ENCODE measurements at places on chromosomes 7 and 10. TPM values are rescaled to one million over a fixed set of nuclear protein-coding genes. Genes with fewer than 3 reads are reported as not detected.

The GIMAP1 gene
- 2.1 TPM for total RNA-seq

The HOXA1 gene
- total RNA-seq, result 0.33 TPM

The HOXA2 gene
- not detected for total RNA-seq

The DPY19L1 gene
- total RNA-seq, result 5.7 TPM

The GNGT1 gene
- not detected for total RNA-seq

The KCNMA1 gene
- total RNA-seq, result 0.10 TPM

The TAS2R5 gene
- 0.35 TPM for total RNA-seq

The SLC26A5 gene
- total RNA-seq, result not detected

The ZNF485 gene
- total RNA-seq, result 7.7 TPM

DNA sequence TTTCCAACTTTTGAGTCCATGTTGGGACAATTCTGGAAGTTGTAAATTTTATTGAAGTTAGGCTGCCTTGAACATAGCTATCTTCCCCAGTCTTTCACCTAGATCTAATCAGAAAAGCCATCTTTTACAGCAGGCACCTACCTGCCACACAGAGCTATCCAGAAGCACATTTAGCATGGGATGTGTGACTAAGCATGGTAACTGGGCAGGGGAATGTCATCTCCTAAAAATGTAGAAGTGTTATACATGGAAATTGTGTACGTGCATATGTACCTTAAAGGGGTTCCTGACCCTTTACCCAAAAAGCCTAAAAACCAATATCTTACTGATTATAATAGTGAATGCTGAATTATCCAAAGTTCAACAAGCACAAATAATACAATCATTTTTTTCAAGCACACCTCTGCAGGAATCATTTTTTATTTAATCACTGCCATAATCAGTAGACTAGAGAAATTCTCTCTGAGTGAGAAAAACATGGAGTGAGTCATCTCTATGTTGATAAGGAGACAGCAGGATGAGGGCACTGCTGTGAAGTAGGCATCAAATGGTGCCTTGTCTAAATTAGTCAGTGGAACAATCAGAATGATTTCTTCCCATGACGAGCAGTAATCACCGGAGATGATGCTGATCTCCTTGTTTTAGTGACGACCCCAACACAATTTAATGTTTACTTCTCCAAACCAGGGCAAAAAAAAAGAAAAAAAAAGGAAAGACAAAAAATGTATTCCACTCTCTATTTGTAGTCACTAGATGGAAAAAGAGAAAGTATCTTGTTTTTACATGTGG, 75.9 kb downstream of the SORBS1 start:
- no peak for DNase-seq

- no peak for DNase-seq
Measured at GRCh38 chr7:137040745-137041144, 172.3 kb downstream of the CHRM2 start.

- no peak for DNase-seq
Measured at GRCh38 chr7:11319491-11320274, 346.0 kb downstream of the PHF14 start.

- no peak for DNase-seq
Measured at GRCh38 chr10:108911814-108912541, 1011.3 kb downstream of the XPNPEP1 start.

DNA sequence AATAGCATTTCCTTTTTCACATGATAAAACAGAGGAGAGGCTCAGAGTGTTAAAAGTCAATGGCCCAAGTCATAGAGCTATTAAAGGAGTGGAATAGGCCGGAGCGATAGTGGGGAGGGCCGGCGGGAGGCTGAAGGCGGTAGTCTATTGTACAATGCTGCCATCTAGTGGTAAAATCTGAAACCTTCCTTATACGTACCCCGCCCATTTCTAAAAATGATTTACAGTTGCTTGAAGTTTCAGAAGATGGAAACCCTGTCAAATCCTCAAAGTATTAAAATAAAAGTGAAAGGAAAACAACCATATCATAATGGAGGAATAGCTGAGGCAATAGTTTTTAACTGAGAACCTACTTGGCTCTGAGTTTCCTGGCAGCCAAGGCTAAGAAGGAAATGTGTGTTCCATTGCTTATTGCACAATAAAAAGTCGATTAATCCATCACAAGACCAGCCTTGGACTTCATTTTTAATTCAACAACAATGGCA, 209.1 kb downstream of the CCSER2 start:
- peak; percentile 26 for DNase-seq

DNA sequence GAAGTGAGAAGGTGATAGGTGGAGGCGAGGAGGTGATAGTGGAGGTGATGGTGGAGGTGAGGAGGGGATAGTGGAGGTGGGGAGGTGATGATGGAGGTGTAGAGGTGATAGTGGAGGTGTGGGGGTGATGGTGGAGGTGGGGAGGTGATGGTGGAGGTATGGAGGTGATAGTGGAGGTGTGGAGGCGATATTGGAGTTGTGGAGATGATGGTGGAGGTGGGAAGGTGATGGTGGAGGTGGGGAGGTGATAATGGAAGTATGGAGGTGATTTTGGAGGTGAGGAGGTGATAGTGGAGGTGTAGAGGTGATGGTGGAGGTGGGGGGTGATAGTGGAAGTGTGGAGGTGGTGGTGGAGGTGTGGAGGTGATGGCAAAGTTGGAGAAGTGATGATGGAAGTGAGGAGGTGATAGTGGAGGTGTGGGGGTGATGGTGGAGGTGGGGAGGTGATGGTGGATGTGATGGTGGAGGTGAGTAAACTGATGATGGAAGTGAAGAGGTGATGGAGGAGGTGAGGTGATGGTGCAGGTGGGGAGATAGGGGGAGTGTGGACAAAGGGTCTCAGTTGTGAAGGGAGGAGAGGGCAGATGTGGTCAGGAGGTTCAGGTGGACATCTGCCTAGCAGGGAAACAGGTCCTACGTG, 36.6 kb downstream of the ADCY1 start:
- DNase-seq, result no peak

DNA sequence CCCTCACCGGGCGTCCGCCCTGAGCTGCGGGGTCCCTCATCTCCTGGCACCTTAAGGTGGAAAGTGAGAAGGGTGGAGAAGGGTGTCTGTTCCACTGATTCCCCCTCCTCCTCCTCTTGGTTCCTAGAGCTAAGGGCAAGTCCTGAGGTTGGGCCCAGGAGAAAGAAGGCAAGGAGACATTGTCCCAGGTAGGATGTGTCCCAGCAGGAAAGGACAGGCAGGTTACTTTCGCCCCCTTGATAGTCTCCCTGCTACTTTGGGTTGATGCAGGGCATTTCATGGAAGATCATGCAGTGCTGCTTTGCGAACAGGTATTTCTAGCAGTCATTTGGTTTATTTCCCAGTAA, 582 bp downstream of the STEAP2 start:
- no peak for DNase-seq

DNA sequence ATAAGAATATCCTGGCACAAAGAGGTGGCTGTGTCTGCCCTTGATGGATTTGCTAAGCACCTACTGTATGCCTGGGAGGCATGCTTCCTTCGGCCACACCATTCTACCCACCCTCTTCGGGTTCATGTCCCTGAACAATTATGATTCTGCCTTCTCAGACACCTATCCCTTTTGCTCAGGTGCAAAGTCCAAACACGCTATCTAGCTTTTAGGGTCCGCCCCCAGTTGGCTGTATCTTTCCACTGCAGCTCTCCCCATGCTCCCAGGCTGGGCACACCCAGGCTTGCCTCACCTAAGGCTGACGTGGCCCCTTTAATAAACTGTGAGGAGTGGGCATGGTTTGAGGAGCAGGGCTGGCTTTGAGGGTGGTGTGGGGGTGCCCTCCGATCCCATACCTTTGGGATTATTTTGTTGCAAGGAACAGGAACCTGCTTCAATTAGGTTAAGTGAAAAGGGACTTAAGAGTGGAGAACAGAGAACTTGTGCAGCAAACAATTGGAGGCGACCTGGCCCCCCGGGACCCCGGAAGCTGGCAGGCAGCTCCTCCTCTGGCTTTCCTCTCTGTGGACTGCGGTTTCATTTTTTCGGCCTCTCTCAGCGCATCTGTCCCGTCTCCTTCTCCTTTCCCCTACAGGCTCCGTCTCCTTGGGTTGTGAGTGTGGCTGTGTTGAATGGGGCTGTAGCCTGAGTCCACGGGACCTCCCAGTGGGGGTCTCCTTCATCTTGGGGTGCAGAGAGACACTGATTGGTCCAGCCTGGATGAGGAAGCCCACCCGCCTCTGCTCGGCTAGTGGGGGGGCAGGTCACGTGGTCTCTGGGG, 3.8 kb downstream of the CLIP2 start:
- DNase-seq, result no peak

GRCh38 chr7:111510584-111511378, 51.5 kb downstream of the IMMP2L start:
- no peak for DNase-seq

DNA sequence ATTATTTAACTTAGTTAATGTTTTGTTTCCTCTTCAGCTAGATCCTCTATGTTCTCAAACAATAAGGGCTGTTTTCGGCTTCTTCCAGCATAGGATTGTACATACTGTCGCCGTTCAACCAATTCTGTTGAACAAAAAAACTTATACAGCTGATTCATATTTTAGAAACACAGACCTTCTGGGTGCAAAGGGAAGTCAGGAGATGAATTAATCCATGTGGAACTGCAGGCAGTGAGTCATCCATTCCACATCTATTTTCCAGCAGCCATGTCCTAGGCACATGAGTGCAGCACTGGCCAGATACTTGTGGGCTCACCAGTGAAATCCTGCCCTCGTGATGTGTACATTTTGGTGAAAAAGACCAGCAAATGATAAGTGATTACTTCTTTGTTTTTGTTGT, 163.2 kb downstream of the JAZF1 start:
- DNase-seq, result no peak

GRCh38 chr7:157495594-157495993, 158.8 kb downstream of the DNAJB6 start:
- no peak for DNase-seq

DNA sequence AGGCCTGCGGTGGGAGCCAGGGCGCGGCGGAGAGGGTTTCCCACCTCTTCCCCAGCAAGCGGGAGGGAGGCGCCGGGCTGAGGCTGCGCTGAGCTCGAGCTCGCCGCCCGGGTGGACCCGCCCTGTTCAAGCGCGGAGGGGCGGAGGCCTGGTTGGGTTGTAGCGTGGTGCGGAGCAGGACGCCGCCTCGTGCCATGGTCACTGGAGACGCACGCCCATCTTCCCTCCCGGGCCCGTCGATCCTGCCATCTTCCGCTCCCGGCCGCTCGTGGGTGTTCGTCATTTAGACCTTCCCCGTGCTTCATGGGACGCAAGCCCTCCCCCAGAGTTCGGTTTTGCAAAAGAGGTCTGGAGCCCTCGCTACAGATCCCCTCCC, 9.3 kb upstream of the EN2 start:
- DNase-seq, result no peak

DNA sequence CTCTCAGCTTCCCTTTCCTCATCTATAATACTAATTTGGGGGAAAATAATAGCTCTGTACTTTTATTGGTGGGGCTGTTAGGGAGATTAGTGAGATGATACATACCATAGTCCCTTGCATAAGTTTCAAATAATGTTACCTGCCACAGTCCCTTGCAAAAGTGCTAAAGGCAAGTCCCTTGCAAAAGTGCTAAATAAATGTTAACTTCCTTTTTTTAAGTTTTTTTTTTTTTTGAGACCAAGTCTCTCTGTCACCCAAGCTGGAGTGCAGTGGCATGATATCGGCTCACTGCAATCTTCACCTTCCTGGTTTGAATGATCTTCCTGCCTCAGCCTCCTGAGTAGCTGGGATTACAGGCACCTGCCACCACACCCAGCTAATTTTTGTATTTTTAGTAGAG, 43.4 kb upstream of the SRGN start:
- DNase-seq, result no peak

- DNase-seq, result no peak
Measured at GRCh38 chr7:135215698-135216097, 4.4 kb upstream of the WDR91 start.
